ENCODE measurements at places on chromosomes 5 and 9.

DNA sequence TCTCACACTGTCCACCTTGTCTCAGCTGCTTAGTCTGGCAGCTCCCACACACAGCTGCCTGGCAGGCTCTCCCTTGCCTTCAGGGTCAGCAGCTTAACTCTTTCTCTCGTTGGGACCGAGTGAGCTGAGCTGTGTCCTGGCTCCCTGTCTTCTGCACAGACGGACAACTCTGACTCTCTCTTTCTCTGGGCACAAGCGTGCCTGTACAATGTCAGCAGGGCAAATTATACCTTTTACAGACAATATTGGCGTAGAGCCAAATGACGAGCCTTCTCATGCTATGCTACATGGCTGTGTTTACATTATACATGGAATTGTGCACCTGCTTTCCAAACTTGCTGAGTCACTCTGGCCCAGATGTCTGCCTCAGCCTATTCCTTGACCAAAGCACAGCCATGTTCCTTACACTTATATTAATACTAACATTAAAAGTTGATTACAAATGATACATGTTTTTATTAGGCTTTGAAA lies 188.6 kb downstream of the CYLC2 start:
- DNase-seq: no peak

- DNase-seq: no peak
These were observed 23.0 kb upstream of the RBM22 start for GRCh38 chr5:150723845-150724244.

- no peak for DNase-seq
These were observed 141.4 kb downstream of the AOPEP start for GRCh38 chr9:94867842-94868312.

GRCh38 chr5:3269395-3270169 lies 326.1 kb upstream of the IRX1 start:
- no peak for DNase-seq

- no peak for DNase-seq
These were observed 30.2 kb upstream of the DUSP1 start for GRCh38 chr5:172801179-172801671.

- no peak for DNase-seq
These were observed 157.6 kb upstream of the RAI14 start for GRCh38 chr5:34498572-34498971.

GRCh38 chr5:53326424-53327153 lies 153.8 kb upstream of the FST start:
- DNase-seq: no peak

GRCh38 chr9:79387101-79387835 lies 184.5 kb upstream of the TLE4 start:
- no peak for DNase-seq

DNA sequence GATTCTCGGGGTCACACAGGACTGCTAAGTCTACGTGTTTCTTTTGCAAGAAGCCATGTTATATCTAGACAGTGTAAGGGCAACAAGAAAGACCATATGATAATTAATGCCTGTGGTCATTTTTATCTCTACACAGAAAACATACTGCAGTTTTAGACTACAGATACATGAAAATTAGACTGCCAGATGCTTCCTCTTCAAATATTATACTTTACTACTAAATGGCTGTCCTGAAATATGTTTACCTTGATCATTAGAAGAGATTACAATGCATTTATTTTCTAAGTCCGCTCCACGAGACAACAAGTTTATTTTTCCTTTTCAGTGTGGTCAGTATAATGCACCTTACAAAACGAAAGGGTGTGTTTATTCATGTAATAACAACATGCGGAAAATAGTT lies 147.6 kb downstream of the KIAA0825 start:
- DNase-seq: no peak

DNA sequence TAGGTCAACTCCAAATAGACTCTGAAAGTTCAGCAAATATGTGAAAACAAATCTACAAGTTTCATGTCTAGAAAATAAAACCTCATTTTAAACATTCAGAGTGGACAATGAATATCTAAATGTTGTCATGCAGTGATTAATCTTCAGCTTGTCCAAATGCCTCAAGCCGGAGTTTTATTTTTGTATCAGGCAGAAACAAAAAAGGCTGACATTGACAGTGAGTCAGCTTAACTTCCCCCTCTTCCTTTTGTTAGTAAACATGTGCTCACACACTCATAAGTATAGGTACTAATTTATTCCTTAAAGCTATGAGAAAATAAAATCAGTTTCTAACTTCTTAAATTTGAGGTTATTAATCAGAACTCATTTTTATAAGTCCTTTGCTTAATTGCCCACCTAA lies 467.9 kb upstream of the DAB2 start:
- no peak for DNase-seq

- DNase-seq: no peak
These were observed 311.6 kb upstream of the NREP start for GRCh38 chr5:112068593-112068992.

DNA sequence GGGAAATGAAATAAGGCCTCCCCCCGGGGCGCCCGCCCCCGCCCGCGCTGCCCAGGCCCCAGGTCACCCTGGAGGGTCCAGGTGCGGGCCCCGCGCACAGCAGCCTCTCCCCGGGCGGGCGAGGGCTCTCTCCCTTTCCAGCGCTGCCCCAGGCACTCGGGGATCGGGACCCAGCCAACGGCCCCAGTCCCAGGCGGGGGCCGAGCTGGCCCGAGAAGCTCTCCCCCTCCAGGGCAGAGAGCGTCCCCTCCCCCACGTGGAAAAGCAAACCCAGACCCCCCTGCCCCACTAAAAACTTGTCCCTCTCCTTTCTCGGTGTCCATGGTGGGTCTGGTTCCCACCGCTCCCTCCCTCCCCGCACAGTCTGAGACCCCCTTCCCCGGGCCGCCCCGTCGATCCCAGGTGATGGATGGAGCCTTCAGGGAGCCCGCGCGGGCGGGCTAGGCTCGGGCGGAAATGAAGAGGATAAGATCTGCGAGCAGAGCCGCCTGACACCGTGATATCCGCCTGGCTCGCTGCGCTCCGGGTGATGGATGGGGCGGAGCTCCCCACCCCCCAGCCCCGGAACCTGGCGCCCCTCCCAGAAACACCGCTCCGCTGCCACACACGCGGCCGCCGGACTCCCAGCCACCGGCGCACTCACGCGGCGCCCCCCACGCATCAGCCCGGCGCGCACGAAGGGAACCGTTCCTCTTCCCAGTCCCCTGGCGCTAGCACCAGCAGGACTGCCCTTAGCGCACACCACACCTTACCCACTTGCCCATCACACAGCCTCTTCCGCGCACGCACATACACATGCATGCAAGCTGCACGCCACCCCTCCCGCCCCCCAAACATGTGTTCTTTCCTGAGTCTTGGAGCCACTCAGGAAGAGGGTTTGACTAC lies 81.7 kb upstream of the ZBTB43 start:
- peak; percentile 81 for DNase-seq

DNA sequence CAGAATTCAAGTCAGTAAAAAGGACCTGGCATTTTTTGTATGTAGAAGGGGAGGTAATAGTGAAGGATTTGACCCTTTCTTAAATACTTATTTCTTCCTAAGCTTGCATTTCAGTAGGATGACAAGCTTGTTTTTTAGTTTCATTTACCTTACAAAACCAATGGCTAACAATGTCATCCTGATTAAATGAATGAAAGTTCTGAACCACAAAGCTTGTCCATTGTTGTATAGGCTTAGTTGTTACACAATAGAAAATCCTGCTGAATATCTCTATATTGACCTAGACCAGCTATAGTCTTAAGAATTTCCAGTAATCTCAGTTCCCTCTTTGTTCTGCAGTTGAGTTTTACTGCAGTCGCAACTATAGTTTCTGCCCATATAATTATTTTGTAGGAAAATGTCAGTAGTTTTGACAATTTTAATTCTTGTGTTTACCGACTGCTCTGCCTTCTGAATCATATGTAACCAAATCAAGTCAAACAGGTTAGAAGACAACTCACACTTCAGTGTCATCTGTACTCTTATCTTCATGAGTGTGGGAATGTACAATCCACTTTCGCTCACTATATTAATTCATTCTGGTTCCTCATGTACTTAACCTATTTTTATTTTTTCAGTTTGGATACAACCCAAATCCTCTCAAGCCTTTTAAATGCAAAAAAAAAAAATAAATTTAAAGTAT lies 195.7 kb downstream of the CD180 start:
- no peak for DNase-seq

DNA sequence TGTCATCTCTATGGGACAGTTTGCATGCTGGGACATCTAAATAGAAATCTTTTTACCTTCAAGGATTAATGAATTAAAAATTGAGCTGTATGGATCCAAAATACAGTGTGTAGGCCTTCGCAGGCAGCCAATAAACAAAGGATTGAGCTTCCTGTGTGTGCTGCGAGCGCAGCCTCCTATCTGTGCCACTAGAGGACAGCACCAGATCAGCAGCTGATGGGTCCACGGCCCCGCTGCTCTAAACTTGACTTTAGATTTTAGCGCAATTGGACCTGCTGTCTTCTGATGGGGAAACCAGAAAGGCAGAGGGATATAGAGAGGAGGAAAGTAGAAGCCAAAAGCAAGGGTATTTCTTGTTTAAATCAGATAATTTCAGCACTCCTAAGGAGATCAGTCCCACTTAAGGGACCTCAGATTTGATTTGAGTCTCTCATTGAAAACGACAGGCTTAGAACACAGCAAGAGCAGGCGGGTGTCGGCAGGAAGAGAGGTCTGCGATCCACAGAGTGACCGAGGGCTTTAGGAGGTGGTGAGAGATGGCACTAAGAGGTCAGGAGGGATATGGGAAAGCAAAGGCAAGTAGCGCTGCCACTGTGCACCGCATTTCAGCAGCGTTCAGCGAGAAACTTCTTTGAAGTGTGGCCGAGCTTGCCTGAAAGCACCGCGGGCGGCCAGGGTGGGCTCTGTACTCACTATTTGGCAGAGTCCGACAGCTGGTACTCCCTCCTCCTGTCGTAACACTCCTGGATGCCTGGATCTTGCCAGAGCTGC lies 214.3 kb downstream of the GNA14 start:
- DNase-seq: peak; percentile 31

- no peak for DNase-seq
These were observed 108.7 kb downstream of the RXRA start for GRCh38 chr9:134434894-134435506.

DNA sequence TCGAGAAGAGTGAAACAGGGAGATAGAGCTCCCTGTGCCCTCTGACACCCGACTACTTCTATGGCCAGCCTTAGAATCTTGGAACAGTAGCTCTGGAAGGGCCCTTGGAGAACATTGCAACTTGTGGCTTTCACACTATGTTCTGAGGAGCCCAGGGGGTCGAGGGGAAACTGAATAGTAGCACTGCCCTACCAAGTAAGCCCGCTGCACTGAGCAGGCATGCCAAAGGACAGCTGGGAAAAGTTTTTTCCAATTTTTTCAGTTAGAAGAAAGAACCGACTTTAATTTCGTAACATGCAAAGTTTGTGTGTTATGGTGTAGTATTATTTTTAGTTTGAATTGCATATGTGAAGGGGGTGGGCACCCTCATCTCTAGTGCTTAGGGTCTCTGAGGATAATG lies 10.9 kb downstream of the SMIM3 start:
- no peak for DNase-seq

GRCh38 chr9:119961774-119962424 lies 592.7 kb upstream of the BRINP1 start:
- no peak for DNase-seq

DNA sequence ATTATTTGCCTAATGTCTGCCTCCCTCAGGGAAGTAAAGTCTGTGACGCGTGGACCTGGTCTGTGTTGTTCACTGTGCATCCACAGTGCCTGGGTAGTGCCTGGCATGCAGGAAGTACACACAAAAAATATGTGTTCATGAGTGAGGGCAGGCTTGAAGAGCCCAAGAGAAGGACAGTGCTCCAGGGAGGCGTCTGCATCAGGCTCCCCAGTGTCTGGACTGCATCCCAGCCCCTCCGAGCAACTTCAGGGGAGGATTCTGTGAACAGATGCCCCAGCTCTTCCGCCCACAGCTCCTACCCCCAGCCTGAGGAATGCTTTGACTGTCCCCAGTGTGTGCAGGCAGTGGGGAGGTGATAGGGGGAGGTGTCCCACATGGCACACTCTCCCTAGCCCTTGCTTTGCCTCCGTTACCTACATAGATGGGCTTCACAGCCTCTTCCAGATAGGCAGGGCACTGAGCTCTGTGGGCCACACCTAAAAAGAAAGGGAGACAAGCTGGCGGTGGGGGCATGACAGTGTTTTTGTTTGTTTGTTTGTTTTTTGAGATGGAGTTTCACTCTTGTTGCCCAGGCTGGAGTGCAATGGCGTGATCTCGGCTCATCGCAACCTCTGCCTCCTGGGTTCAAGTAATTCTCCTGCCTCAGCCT lies 25.4 kb downstream of the IRF1 start:
- no peak for DNase-seq

Measured in CD4-positive, alpha-beta T cell treated with Interferon gamma for 1 hour (primary cell).